ENCODE measurements at places on chromosomes 3 and 15.

GRCh38 chr15:99322643-99323405, 71.5 kb downstream of the LRRC28 start:
- no peak for ATAC-seq

- no peak for ATAC-seq
Measured at GRCh38 chr15:62060896-62061280, 641 bp upstream of the VPS13C start.

DNA sequence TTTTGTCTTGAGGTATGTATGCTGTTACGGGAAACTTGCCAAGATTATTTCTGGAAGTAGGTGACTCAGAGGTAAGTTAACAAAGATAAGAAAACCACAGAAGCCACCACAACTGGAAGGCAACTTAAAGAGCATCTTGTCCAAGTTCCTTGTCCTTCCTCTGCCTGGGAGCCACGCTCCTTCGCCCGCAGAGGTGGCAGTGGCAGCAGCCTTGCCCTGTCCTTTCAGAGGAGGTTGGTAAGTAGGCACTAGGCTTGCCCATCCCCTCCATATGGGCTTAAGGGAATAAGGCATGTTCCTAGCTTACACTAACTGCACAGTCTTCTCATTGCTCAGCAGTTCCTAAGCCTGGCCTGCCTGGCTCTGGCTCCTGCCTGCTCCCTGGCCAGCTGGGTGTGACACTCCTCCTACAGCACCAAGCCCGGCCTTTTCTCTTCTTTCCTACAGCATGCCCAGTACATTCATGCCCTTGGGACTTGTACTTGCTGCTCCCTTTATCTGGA, 48.0 kb upstream of the RAB6B start:
- ATAC-seq = peak; percentile 73

GRCh38 chr3:47647550-47647949, 68.9 kb upstream of the CSPG5 start:
- no peak for ATAC-seq

GRCh38 chr3:174440253-174440701, 418.9 kb upstream of the NAALADL2 start:
- ATAC-seq = no peak

GRCh38 chr15:33005582-33005981, 188.9 kb downstream of the FMN1 start:
- no peak for ATAC-seq

GRCh38 chr3:106809623-106810299, 567.5 kb upstream of the CCDC54 start:
- ATAC-seq = no peak

DNA sequence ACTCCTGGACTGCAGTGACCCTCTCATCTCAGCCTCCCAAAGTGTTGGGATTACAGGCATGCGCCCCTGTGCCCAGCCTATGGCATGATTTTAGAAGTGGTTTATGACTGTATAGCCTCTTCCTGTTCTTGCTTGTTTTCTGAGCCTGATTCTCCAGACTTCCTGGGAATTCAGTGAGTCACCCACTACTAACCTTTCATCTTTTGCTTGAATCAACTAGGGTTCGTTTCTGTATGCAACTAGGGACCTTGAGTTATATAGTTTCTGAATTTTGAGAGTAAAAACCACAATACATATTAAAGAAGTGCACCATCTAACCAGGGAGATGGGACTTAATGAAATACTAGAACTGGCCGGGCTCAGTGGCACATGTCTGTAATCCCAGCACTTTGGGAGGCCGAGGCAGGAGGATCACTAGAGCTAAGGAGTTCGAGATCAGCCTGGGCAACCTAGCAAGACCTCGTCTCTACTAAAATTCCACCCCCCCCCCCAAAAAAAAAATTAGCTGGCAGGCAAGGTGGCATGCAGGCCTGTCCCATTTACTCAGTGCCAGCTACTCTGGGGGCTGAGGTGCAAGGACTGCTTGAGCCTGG, 76.0 kb downstream of the ZNF609 start:
- peak; percentile 95 for ATAC-seq

- no peak for ATAC-seq
Measured at GRCh38 chr15:75107516-75107907, 84.1 kb downstream of the PPCDC start.

DNA sequence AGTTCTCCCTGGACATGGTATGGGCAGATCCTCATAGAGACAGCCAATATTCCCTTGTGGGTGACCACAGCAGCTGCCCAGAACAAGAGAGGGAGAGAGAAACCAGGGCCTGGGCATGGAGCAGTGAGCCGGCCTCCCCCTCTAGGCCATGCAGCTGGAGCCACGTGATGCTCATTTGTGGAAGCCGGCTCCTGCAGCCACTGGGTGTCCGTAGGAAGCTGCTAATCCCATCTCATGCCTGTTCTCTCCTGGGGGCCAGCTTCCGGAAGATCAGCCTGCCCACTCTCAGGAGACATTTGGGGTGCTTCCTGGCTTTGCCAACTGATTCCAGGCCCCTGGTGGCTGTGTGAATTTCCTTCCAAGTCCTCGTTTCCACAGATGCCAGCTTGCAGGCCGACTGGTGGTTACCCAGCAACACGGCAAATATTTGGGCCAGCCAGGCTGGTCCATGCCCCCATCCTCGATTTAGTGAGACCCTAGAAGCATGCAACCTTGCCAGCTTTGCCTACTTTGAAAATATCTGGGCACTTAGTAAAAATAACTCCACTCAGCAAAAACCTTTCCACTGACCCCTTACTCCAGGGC, 55.3 kb downstream of the LINGO1 start:
- peak; percentile 41 for ATAC-seq

DNA sequence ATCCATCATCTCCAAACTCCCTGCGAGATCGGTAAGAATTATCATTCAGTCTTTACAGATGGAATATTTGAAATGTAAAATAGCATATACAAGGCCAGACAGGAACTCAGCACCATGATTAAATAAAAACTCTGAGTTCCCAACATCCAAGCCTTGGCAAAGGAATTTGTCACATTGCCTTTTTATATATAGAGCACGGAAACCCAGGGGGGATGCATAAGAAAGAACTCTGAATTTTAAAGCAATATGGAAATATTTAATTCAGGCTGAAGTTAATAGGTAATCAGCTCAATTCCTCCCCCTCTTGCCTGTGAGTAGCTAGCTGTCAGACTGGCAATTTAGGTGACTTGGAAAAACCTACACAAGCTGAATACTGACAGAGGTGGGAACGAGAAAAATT, 217.9 kb upstream of the KCNMB2 start:
- ATAC-seq = no peak

GRCh38 chr15:52794665-52795463, 4.7 kb upstream of the ONECUT1 start:
- ATAC-seq = no peak

DNA sequence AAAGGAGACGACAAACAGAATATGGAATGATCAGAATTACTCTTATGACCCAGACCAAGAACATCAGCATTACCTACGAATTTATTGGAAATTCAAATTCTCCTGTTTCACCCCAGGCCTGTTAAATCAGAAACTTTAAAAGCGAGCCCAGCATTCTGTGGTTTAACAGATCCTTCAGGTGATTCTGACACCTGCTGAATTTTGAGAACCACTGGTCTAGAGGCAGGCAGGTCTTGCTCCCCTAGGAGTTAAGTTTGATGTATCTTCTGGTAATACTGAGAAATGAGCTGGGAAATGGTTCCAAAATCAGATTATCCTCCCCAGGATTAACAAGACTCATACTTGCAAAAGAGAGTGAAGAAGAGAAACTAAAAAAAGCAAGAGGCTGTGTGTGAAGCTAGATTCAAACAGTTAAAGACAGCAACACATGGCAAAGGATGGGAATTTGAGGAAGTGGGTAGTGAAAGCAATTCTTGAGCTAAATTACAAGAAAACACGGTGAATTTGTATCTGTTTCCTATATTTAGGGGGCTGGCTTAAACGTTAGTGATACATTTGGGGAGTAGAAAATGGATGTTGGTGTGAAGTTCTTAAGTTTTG, 66.0 kb downstream of the FLNB start:
- ATAC-seq = no peak

- ATAC-seq = no peak
Measured at GRCh38 chr3:122004991-122005565, 17.0 kb downstream of the ILDR1 start.

GRCh38 chr3:185786956-185787877, 37.6 kb downstream of the IGF2BP2 start:
- no peak for ATAC-seq

GRCh38 chr15:74274470-74275038, 38.4 kb downstream of the CCDC33 start:
- no peak for ATAC-seq

- no peak for ATAC-seq
Measured at GRCh38 chr15:45572617-45573016, 14.6 kb upstream of the BLOC1S6 start.

- peak; percentile 8 for ATAC-seq
Measured at GRCh38 chr3:14424711-14425580, 22.5 kb downstream of the SLC6A6 start.

DNA sequence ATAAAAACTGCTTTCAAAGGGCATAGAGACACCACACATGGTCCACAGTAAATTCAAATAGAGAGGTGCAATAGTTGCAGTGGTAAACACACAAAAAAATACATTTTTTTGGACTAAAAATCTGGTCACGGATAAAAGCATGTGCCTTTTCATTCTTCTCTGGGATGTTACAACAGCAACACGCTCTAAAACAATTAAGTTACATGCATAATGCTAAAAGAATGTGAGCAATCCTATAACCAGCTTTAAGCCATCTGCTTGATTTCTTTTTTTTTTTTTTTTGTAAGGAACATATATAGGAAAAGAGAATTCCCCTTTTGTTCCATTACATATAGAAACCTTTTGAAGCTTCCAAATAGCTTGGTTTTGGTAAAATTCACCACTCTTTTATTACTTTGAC, 20.0 kb downstream of the WNT5A start:
- ATAC-seq = peak; percentile 80

GRCh38 chr3:71360764-71361163, 222.8 kb downstream of the FOXP1 start:
- ATAC-seq = no peak

DNA sequence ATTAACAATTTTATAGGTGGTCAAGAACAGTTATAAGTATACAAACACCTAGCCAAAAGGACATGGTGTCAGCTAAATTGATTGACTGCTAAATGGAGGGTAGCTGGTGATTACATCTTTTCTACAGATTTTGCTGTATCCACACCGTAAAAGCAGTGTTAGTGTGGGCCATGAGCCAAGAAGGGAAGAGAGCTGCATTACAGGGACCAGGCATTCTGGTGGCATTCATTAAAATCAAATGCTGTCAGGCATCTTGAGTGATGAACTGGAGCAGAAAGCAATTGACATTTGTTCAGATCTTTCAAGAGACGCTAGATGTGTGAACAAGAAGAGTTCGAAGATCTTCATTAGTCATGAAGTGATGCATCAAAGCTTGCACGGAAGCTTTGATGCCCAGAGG, 177.9 kb downstream of the ARPP21 start:
- ATAC-seq = no peak

- ATAC-seq = no peak
Measured at GRCh38 chr3:32113566-32113965, 7.1 kb downstream of the GPD1L start.

GRCh38 chr15:45573961-45574629, 13.1 kb upstream of the BLOC1S6 start:
- ATAC-seq = peak; percentile 47

DNA sequence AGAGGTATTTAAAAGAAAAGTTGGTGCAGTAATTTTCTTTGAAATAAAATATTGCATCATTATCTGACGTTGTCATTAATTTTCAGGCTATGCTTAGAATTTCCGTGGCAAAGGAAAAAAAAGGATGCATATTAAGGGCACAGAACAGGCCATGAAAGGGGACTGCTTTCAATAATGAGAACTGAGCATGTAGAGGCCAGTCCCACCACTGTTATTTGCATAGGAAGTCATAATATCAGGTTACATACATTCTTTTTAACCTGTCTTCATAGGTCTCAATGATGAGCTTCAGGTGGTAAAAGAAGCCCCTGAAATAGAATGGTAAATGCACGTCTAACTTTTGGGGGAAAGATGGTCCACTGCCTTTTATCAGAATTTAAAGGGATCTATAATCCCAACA, 272.1 kb upstream of the ALCAM start:
- no peak for ATAC-seq

GRCh38 chr3:187191271-187191670, 6.0 kb upstream of the RTP1 start:
- no peak for ATAC-seq

GRCh38 chr3:4776399-4776979, 202.7 kb upstream of the BHLHE40 start:
- no peak for ATAC-seq

- no peak for ATAC-seq
Measured at GRCh38 chr3:2684046-2684445, 426.1 kb downstream of the IL5RA start.

GRCh38 chr3:196047391-196048030, 34.4 kb downstream of the TFRC start:
- ATAC-seq = no peak

DNA sequence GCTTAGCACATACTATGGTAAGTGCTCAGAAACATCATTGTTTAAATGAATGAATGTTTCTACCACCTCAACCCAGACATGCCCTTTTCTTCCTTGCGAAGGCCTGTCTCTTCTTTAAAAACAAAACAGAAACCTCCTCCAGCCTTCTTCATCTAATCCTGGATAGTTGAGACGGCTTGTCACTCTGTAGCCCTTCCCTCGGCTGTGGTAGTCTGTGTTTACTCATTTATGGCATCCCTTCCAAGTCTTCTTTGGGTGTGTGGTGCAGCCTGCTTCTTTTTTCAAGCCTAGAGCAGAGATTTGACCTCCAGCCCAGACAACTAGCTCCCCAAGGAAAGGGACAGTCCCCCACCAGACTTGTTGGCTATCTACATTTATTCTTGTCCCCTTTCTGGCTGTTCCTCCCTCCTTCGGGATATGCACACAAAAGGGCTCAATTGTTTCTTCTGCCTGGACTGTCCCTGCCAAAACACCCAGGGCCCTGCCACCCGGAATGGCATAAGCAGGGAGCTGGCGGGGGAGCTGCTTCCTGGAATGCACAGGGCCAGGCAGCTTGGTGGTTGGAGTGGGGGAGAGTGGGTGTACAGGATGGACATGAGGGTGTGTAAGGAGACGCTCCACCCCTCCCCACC, 67.8 kb downstream of the ITGA11 start:
- ATAC-seq = no peak

DNA sequence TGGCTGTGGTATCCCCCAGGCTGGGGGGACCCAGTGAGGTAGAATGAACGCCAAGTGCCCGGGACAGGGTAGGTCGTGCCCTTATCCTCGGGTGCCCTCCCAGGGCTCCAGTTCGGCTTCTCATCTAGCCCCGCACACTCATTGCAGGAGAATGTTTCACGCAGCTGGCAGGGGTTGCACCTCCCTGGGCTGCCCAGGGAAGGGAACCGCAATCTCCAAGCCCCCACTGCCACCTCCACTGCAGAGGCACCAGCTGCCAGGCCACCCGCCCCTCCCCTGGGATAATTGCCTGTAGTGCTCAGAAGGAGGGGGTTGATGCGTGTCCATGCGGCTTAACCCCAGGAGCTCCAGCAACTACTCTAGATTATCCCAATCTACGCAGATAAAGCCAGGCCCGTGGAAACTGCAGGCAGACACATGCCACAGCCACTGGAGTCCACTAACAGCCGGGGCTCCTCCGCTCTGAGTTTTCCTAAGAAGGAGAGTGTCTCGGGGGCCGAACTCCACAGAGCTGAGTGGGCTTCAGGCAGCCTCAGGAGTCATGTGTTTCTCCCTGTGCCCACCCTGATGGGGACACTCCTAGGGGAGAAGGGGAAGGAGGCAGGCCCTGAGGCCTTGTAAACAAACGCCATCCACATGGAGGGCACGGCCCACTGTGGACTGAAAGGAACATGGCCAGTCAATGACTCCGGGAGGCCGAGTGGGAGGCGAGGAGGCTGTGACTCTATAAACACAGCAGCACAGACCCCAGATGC, 137.2 kb upstream of the IQSEC1 start:
- no peak for ATAC-seq
